Airway epithelial cell (primary cell): ENCODE measurements at places on chromosomes 4 and X. TPM values are rescaled to one million over a fixed set of nuclear protein-coding genes. Genes with fewer than 3 reads are reported as not detected.

UVSSA gene
- 7.2 and 8.2 TPM in 2 replicates for total RNA-seq

XAGE1A gene
- total RNA-seq: not detected in 2 replicates

CLDN22 gene
- total RNA-seq: not detected in 2 replicates

PDZD4 gene
- 0.14 TPM in 1 of 2 replicates, not detected in the other for total RNA-seq

MAGEA2 gene
- total RNA-seq: not detected in 2 replicates

CENPVL1 gene
- total RNA-seq: not detected in 2 replicates

SFRP2 gene
- total RNA-seq: 0.07 TPM in 1 of 2 replicates, not detected in the other

NPY5R gene
- total RNA-seq: not detected in 2 replicates

SPARCL1 gene
- not detected in 2 replicates for total RNA-seq

MTMR8 gene
- 0.49 TPM in 1 of 2 replicates, not detected in the other for total RNA-seq

FSTL5 gene
- total RNA-seq: under 0.01 TPM in 1 of 2 replicates, not detected in the other

PASD1 gene
- not detected in 2 replicates for total RNA-seq

ASB11 gene
- not detected in 2 replicates for total RNA-seq

DUX4 gene
- total RNA-seq: not detected in 2 replicates

ZXDB gene
- total RNA-seq: 13.0 and 16.8 TPM in 2 replicates

HTN3 gene
- total RNA-seq: not detected in 2 replicates

MGARP gene
- 0.37 and 0.49 TPM in 2 replicates for total RNA-seq

SYNPO2 gene
- total RNA-seq: 0.09 and 0.42 TPM in 2 replicates

NXF3 gene
- not detected in 2 replicates for total RNA-seq

CLIC2 gene
- not detected in 2 replicates for total RNA-seq

CSN3 gene
- not detected in 2 replicates for total RNA-seq

SPATA18 gene
- 3.5 and 6.2 TPM in 2 replicates for total RNA-seq

PNMA5 gene
- not detected in 2 replicates for total RNA-seq

MCF2 gene
- 0.05 and 0.42 TPM in 2 replicates for total RNA-seq

MGAT4D gene
- not detected in 2 replicates for total RNA-seq

MBNL3 gene
- total RNA-seq: 7.8 and 8.0 TPM in 2 replicates

MAMLD1 gene
- 0.92 and 1.1 TPM in 2 replicates for total RNA-seq

SORBS2 gene
- 6.3 and 17.7 TPM in 2 replicates for total RNA-seq

MAGEA9B gene
- not detected in 2 replicates for total RNA-seq

HS3ST1 gene
- 1.7 and 10.1 TPM in 2 replicates for total RNA-seq

ASB5 gene
- not detected in 2 replicates for total RNA-seq
